ENCODE measurements at places on chromosomes 12 and 14.

DNA sequence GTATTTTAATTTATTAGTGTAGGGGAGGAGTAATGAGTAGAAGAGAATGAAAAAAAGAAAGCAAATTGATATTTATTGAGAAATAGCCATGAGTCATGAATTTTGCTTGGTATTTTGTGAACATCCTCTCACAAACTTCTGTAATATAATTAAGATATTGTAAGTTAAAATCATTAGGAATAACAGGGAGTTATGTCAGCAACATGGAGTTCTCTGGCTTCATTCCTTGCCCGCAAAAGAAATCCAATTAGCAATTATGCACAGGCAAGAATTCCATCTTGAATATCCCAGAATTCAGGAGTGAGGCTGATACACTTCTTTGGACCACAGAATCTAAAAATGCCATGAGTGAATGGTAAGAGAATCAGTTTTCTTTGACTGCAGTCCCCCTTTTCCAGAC is 94.3 kb upstream of the PTHLH start:
- DNase-seq, result no peak

DNA sequence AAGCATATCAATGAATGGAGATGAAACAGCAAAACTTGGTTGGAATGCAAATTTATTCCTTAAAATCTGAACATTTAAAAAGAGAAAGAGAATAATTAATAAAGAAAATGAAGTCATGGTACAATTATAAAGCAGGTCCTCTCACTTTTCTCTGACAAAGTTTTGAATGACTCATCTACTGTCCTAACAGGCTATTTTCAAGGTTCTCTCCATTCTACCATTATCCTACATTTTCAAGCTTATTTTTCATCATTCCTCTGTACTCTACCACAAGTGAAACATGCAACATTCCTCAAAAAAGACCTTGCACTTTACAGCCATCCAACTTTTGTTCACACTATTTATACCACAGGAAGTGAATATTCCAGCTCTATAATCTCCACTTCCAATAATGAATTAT is 36.9 kb upstream of the AP4S1 start:
- DNase-seq, result no peak

DNA sequence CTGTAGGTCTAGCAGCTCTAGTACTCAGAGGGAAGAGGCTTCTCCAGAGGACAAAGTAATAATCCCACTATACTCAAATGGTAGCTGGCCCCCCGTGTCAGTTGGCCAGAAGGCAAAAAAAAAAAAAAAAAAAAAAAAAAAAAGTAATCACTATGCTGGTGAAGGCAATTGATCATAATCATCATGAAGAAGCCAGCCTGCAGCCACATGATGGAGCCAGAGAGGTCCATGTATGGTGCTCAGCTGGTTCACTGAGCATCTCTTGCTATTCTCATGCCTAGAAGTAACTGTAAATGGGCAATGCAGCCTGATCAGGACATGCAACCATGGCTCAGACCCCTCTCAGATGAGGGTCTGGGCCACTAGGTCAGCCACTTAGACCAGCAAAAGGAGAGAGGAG is 378.8 kb downstream of the MED13L start:
- DNase-seq, result no peak

GRCh38 chr12:26694402-26694801 is 138.6 kb downstream of the ITPR2 start:
- DNase-seq, result no peak

- no peak for DNase-seq
Measured at GRCh38 chr12:93387780-93388179, 10.1 kb downstream of the NUDT4 start.

DNA sequence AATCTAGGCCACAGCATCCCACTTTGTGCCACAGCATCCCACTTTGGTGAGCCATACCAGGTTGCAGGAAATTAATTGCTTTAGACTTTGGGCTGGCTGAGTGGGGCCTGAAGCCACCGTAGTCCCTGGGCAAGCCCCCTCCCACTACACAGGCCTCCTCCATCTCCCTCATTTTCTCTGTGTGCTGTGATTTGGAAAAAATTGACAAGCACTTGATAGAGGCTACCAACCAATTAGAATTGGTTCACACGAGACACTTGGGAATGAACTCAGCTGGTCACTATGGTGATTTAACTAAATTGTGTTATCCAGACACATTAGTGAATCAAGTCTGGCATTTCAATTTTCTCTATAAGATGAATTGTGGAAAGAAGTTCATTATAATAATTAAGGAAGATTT is 481.1 kb downstream of the DIO2 start:
- no peak for DNase-seq

GRCh38 chr12:121751034-121751433 is 38.5 kb downstream of the TMEM120B start:
- DNase-seq, result no peak

- DNase-seq, result no peak
Measured at GRCh38 chr12:13023811-13024530, 20.2 kb upstream of the FAM234B start.

GRCh38 chr14:21072781-21073339 is 2.8 kb downstream of the ARHGEF40 start:
- no peak for DNase-seq

DNA sequence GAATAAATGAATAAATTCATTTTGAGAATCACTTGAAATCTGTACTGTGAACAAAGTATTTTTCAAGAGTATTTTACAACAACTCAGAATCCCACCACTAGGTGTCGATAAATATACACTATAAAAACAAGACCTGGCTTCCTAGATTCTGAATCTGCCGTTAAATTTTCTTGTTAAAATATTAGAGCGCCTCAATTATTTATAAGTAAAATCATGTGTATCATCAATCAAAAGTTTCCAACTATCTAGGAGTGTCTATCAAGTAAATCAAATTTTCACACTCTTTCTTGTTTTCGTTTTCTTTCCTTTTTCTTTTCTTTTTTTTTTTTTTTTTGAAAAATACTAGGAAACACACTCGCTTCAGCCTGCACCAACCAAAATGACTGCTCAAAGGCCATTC is 179.2 kb upstream of the DCN start:
- no peak for DNase-seq

- no peak for DNase-seq
Measured at GRCh38 chr14:58752289-58752688, 114.5 kb downstream of the DACT1 start.

Data from stimulated activated CD8-positive, alpha-beta memory T cell treated with anti-CD3 and anti-CD28 coated beads, Interleukin-2, amount 100 ng/mL, for 1 hour (primary cell).